ENCODE measurements at places on chromosomes 13 and 19.

- no peak for DNase-seq
Observed at GRCh38 chr19:33864311-33864850, 67.7 kb downstream of the KCTD15 start.

- no peak for DNase-seq
Observed at GRCh38 chr13:36147330-36147729, 16.1 kb upstream of the DCLK1 start.

- DNase-seq, result no peak
Observed at GRCh38 chr19:54949412-54949811, 2.1 kb upstream of the NLRP7 start.

- no peak for DNase-seq
Observed at GRCh38 chr19:49355909-49356353, 6.3 kb downstream of the TEAD2 start.

DNA sequence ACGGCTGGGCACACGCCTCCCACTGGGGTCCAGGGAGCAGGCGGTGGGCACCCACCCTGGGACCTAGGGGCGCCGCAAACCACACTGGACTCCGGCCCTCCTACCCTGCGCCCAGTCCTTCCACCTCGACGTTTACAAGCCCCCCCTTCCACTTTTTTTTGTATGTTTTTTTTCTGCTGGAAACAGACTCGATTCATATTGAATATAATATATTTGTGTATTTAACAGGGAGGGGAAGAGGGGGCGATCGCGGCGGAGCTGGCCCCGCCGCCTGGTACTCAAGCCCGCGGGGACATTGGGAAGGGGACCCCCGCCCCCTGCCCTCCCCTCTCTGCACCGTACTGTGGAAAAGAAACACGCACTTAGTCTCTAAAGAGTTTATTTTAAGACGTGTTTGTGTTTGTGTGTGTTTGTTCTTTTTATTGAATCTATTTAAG is 1.6 kb downstream of the JUNB start:
- DNase-seq, result peak; percentile 56

DNA sequence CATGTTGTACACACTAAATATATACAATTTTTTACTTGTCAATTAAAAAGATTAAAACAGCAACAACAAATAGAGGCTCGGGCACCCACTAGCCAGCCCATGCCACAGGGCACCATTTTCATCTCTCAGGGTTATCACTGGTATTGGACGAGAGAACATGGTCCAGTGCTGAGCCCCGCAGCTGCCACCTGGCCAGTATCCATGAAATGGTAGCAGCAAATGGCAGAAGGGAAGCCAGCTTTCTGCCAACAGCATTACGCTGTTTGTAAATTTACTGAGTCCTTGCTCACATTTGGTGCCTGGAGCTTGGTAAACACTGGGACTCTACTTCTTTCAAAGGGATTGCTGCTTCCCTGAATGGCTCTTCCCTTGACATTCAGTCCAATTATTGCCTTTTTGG is 87.9 kb upstream of the WASF3 start:
- DNase-seq, result no peak

DNA sequence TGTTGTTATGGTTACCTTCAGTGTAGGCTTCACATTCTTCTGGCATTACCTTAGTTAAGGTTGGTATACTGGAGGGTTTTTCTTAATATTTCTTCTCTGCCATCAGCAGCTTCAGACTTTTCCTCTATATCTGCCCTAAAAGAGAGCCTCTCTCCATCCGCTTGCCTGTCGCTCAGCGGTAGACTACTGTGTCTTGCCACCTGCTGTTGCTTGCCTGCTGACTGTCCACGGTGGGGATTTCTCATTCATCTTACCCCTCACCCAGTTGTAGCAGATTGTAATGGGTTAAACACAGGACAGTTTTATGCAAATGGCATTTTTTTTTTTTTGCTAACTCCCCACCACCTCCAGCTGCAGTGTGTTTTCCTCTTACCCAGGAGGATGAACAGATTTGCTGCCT is 577.2 kb downstream of the SLITRK5 start:
- no peak for DNase-seq

DNA sequence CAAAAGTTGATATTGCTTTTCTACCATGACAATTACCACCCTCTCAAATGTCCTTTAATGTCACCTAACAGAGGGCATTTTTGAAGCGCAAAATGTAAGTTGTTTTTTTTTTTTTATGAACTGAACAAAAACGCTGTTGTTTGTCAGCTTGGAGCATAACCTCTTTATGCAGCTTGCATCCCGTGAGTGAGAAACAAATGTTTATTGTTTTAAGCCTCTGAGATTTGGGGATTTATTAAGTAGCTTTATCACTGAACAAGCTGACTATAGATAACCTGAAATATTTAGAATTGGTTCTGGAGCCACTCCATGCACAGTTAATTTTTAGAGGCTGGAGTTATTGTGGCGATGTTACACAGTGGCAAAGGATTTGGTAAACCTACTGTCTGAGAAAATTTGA is 80.1 kb upstream of the ATXN8OS start:
- DNase-seq, result no peak

GRCh38 chr13:40211586-40211968 is 454.9 kb downstream of the FOXO1 start:
- no peak for DNase-seq

DNA sequence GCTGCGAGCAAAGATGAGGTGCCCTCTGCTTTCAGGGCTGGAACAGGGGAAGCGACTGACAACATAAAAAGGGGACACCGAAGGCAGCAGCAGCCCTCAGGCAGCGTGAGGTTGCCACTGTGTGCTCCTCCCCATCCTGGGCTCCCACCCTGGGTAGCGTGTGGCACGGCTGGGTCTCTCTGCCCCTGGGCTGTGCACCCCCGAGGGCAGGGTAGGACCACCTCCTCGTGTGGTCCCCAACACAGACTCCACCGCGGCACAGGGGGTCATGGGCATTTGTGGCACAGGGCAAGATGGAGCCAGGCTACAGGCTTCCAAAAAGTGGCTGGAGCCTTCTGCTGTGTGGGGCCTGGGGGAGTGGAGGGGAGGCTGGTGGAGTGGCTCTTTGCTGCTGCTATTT is 6.5 kb upstream of the RSPH6A start:
- no peak for DNase-seq

DNA sequence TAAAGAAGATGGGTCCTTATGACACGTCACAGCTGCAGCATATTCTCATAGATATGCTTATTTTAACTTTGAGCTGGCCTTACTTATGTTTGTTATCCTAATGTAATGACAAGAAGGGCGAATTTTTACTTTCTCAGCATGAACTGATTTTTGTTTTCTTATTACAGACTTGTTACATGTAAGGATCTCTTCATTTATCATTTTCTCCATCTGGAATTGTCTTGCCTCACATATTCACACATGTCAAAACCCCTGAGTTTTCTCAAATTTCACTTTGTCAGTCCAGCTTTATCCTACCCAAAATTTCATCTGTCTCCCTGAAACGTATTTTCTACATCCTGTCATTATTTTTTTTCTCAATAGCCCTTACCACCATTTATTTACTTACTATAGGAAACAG is 1774.0 kb upstream of the PRR20A start:
- DNase-seq, result no peak

- DNase-seq, result peak; percentile 50
Observed at GRCh38 chr13:66410314-66410713, 819.8 kb downstream of the PCDH9 start.

DNA sequence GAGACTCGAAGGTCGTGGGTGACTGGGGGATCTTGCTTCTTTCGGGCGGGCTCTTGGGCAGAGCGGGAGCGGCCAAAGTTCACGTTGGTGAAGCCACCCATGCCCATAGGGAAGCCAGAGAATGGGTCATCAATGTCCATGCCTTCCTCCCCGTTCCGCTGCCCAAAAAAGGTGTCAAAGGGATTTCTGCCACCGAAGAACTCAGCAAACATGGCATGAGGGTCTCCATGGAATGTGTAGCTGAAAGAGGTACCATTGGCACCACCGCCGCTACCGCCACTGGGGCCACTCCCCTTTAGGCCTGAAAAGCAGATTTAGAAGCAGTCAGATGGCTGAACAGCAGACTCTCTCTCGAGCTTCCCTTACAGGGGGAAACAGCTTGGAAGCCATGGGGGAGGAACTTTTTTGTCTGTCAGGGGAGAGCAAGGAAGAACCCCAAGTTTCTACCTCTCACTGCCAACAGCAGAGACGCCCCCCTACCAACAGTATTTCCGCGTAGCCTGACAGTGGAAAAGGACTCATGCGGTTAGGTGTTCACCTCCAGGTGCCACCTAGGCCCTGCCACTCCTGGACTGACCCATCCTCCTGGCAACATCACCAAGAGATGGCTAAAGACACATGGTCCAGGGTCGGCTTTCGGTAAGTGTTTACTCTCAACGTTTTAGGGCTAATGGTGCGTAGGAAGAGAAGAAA is 1.3 kb downstream of the DNAJB1 start:
- DNase-seq, result no peak

DNA sequence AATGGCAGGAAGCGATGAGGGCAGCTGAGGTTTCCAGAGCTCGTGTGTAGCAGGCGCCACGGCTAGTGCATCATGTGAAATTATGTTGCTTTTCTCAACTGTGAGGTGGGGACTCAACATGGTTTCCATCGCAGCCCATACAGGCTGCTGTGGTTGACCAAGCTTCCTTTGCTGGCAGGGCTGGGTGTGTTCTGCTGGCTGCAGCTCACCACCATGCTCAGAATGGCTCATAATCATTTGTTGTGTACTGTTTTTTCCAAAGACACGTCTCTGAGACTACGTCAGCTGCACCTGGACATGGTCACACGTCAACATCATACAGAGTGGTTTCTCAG is 16.1 kb upstream of the RASA3 start:
- DNase-seq, result peak; percentile 50

DNA sequence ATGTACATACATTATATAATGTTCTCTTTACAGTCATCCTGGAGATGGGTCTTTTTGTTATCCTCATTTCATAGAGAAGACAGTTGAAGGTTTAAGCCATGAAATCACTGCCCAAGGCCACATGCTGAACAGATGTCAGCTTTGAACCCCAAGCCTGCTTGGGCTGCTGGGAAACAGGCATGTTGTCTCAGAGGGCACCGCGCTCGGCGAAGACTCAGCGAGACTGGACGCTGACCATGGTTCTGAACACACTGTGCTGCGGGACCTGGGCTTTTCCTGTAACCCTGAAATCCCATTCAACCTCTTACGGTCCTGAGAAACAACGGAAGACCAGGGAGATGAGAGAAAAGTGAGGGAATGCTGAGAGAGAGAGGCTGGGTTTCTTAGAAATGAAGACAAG is 27.3 kb downstream of the LRFN3 start:
- DNase-seq, result no peak

DNA sequence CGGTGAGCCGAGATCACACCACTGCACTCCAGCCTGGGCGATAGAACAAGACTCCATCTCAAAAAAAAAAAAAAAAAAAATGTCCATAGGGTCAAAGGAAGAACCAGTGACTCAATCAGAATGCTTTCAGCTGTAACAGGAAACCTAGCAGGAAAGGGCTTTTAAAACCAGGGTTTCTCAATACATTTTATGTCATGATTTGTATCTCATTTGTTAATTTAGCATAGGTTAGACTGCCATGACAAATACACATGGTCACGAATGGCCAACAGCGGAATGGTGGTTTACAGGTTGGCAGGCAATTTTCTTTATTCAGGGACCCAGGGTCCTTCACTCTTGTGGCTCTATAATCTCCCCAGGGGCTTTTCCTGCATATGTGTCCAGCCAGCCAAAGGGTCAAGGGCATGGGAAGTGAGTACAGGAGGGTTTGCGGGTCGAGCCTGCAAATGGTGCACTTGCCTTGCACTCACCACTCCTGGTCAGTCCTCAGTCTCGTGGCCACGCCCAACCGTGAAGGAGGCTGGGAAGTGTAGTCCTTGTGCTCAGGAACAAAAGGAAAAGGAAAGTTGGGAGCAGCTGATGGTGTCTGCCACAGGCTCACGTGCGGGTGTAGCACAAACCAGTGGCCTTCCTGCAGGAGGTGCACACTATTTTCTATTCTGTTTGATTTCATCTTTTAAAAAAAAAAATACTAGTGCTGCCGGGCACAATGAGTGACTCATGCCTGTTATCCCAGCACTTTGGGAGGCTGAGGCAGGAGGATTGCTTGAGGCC is 14.8 kb downstream of the DHX34 start:
- no peak for DNase-seq

DNA sequence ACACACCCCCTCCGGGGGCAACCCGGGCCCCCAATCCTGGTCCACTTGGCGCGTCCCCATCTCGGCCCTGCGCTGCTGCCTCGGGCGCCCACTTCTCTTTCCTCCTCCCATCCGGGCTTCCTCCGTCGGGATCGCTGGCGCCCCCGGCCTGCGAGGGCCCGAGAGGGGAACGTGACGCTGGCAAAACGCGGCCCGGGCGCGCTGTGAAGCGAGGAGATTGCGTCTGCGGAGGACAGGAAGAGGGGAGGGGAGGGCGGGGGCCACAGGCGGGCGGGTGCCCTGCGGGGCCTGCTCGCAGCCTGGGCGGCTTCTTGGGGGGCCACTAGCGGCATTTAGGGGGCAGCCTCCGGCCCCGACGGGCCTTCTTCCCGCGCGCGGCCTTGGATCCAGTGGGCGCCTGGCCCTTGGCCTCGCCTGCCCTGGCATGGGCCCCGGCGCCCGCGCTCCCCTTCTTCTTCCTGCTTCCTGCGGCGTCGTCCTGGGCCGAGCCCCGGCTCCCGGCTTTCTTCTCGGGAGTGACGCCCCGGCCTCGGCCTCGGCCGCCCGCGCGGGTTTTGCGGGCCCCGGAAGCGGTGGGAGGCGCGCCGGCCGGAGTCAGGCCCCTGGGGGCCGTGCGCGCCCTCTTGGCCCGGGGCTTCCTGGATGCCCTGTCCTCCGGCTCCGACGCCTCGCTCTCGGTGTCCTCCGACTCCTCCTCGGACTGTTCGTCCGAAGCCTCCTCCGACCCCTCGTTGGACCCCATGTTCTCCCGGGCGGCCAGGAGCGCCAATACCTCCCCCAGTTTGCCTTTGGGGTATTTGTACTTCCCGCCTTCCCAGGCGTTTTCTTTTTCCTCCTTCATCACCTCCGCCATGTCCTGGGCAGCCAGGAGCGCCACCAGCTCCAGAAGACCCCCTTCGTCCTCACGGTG is 2.2 kb downstream of the PNMA8B start:
- no peak for DNase-seq

DNA sequence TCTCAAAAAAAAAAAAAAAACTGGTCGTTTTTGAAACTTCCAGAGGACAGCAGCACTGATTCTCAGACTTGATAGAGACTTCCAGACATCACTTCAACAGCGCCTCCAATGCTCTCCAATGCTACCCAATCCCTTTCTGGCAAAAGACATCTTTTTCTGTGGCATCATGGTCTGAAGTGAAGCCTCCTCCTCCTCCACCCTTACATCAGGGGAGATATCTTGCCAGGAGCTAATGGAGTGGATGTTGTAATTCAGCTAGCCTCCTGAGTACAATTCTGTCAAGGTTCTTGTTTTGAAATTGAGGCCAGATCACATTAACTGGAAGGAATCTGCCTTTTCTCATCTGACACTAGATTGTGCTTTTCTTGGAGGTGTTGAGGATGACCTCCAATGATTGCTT is 24.2 kb downstream of the FXYD5 start:
- no peak for DNase-seq

GRCh38 chr13:77079902-77080413 is 53.0 kb upstream of the FBXL3 start:
- no peak for DNase-seq

DNA sequence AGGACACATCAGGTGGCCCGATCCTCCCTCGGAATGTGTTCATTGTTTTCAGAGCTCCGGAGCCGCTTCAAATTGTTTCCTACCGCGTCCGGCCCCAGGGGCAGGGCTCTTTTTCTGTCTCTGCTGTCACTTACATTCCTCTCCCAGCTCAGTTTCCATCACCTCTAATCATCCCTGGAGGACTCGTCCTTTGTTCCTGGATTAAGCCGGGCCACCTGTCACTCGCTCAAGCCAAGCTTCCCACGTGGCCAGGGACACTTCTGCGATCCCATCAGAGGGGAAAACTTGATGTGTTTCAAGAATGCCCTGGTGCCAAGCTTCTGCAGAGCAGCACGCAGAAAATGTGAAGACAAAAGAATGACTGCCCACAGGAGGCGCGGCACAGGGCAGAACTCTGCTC is 13.5 kb downstream of the IL17D start:
- peak; percentile 27 for DNase-seq
